ENCODE measurements at places on chromosomes 11 and 22.

GRCh38 chr11:35133656-35134055 is 5.3 kb upstream of the CD44 start:
- no peak for DNase-seq

GRCh38 chr11:9143721-9144120 is 52.3 kb upstream of the SCUBE2 start:
- DNase-seq, result no peak

DNA sequence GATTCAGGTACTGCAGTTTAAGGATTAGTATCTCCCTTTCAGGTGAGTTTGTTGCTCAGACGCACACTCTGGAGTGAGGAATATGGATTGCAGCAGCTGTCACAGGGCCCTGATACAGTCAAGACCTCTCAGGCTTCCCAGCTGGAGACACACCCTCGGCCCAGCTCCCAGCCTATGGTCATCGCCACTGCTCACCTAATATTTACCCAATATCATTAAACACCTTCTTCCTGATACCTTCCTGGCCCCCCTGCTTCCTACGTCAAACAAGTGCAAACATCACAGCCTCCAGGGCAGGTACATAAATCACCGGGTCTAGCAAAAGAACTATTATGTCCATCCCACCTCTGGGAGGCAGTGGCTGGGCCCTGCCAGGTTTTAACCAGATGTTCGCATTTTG is 213.3 kb downstream of the MN1 start:
- no peak for DNase-seq

- no peak for DNase-seq
These were observed 8.7 kb downstream of the SLC16A8 start for GRCh38 chr22:38075105-38075825.

GRCh38 chr22:37022483-37023337 is 3.2 kb downstream of the MPST start:
- no peak for DNase-seq

DNA sequence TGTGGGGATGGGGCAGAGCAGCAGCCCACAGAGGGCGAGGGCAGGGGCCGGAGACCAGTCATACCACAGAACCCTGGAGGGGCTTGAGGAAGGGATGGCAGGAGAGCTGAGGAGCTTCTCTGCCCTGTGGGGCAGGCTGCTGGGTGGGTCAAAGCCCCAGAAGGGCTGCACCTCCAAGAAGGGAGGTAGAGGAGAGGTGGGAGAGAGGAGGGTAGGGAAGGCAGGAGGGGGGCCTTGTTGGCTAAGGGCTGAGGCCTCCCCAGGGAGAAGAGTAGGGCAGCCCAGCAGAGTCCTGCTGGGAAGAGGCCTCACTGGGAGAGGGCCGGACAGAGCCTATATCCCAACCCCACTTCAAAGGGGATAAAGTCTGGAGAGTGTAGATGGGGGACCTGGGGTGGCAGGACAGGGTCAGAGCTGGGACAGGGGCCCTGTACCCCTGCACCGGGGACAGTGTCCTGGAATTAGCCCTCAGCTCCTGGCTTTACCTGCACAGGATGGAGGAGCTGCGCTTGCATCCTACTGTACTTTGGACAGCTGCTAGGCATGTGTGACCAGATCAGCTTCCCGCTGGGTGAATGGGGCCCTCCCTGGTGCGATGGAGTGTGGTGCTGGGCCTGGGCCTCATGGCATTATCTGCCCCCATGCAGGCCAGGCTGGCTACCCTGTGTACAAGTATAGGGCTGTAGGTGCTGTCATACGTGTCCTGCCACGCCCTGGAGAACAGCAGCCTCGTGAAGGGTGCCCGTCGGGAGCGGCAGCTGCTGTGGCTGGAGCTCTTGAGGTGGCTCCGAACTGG is 7.3 kb downstream of the DGCR6L start:
- DNase-seq, result no peak

GRCh38 chr11:47489395-47489755 is 40.4 kb upstream of the RAPSN start:
- DNase-seq, result no peak

- DNase-seq, result no peak
These were observed 91.4 kb downstream of the JRKL start for GRCh38 chr11:96481204-96481603.

DNA sequence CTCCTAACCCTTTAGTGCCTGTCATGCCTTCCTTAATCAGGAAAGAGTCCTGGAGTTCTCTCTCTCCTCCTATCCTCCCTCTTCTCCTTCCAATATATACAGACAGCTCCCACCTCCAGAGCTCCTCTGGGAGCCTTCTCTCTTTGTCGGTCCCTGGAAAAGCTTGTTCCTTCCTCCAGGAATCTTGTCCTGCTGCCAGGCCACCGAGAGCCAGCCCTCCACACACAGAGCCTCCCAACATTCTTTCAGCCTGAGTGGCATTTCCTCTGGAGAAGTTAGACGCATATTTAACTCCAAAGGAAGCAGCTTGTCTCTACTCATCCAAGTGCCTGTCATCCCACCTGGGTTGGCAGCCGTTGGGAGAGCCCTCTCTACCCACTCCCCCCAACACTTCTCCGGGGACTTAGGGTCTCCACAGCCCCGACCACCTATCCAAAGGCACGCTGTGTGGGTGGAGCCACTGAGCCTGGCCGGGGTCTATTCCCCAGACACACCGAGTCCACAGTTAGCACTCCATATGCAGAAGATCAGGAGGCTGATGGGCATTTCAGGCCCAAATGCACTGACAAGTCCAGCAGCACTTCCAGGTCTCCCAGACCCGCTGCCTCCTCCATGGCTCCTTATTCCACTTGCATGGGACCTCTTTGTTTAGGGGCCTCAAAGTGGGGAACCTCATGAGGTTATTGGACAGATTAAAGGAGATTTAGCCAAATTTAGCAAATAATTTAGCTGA is 31.1 kb downstream of the DKK3 start:
- DNase-seq, result no peak

DNA sequence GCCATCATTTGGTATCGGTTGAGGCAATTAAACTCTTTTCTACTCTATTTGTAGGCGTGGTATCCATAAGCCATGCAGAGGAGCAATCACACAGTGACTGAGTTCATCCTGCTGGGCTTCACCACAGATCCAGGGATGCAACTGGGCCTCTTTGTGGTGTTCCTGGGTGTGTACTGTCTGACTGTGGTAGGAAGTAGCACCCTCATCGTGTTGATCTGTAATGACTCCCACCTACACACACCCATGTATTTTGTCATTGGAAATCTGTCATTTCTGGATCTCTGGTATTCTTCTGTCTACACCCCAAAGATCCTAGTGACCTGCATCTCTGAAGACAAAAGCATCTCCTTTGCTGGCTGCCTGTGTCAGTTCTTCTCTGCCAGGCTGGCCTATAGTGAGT is 8.4 kb downstream of the OR9G4 start:
- no peak for DNase-seq

DNA sequence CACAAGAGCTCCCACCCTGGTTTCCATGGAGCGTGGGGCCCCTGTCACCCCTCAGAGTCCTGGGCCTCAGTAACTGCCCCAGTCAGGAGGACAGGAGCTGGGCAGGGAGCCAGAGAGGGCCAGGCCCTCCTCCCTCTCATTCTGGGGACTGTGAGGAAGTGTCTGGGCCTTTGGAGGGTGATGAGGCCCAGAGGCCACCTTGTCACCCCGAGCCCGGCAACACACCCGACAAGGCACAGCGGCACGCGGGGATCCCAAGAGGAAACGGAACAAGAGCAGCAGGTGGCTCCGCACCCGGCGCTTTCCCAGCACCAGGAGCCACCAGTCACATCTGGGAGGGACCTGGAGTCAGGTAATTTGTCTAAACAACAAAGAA is 72.1 kb downstream of the CELSR1 start:
- DNase-seq, result no peak

DNA sequence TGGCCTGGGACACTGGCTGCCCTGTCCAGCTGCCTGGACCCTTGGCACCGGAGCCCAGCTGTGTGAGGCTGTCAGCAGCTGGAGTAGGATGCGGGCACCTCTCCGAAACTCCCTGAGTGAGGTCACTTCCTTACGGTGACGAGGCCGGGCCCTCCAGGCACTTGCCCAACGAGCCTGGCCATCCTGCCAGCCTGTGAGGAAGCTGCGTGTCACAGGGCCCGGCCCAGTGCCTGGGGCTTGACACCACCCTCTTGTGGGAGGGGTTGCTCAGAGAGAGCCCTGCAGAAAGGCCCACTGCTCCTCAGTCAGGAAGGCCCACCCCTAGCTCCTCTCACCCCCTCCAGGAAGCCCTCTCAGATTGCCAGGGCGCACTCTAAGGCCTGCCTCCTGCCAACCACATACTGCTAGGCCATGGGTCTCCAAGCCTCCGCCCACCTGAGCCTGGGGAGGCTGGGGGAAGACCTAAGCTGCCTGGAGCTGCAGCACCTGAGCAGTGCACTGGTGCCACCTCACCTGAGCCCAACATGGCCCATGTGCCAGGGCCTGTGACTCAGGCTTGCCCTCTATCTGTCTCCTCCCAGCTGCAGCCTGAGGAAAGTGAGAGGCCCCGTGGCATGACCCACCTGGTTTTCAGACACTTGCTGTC is 4.3 kb upstream of the PHLDA2 start:
- DNase-seq, result no peak

All from cerebellar nuclear complex (tissue), 1 donor.